Fibroblast of skin of right biceps (primary cell): ENCODE measurements at places on chromosomes 3 and 15.
A peak's percentile ranks its signal among the peaks of the same experiment; 100 is the strongest.

DNA sequence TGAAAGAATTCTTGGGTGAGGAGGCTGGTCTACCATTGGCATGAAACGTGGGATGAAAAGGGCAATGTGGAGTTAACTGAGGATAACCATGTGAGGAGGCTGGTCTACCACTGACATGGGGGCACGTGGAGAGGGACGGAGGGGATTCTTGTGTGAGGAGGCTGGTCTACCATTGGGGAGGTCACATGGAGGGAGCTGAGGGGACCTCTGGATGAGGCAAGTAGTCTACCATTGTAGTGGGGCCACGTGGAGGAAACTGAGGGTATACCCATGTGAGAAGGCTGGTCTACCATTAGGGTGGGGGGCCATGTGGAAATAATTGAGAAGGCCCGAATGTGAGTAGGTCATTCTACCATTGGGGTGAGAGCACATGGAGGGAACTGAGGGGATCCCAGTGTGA is 154.1 kb downstream of the FBLN2 start:
- no peak for DNase-seq

GRCh38 chr3:173876476-173876875 is 478.9 kb downstream of the NLGN1 start:
- DNase-seq: no peak

DNA sequence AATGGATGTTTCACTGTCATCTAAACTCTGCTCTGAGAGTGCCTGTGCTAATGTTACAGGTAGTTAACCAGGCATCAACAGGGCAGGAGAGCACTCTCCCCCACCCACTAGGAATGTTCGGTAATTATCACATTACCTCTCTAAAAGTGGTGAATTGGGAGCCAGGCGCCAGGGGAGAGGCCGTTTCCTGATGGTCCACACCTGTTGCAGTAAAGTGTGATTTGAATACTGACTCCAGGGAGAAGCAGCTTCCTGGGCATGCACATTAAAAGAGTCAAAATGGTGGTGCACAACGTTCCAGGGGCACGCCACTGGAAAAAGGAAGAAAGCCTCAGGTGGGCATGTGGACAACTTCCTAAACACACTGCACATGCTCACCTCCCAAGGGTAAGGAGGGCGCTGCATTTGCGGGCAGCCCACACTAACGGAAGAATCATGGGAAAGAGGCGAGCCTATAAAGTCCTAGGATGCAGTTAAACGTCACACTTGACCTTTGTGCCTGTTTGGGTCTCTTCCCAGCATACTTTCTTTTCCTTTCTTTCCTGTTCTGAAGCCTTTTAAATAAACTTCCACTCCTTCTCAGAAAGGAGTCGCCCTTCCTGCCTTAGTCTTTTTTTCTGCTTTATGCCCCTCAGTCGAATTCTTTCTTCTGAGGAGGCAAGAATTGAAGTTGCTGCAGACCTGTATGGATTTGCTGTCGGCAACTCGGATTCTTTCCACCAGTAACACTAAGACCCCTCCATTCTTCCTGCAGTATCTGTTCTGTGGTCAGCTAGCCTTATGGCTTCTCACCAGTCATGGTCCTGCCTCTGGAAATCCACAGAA is 28.9 kb upstream of the GPD1L start:
- no peak for DNase-seq

- DNase-seq: peak; percentile 20
Measured at GRCh38 chr3:179969525-179969924, 67.2 kb downstream of the PEX5L start.

DNA sequence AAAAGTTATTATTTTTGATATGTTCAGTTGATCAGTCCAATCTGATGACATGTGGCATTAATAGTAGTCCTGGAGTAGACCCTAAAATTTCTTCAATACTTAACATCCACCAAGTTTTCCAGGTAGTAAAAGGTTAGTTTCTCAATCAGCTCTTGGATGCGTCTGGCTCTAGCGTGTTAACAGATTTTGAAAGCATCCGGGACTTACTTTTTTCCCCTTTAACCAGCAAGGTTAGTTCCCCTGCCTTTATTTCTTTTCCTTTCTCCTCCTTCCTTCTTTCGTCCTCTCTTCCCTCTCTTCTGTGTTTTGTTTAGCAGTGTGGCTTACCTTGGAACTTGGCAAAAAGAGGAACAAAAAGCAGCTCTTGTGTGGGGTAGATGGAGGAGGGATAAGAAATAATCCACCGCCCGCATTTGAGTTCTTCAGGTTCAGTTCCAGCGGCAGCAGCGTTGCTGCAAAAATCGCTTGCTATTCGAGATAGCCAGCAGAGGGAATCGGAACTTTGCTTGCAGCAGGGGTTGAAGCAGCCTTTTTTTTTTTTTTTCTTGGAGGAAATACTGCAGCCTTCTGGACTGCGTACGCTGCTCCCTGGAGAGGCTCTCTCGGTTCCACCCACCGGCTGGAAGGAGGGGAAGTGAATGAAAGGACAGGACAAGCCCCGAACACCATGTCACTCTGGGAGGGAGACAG is at the start of gene RBMS3:
Gene RBMS3 (plus strand): TSS at position 668 of the 690 bp plus-strand sequence.
- peak; percentile 98 for DNase-seq

DNA sequence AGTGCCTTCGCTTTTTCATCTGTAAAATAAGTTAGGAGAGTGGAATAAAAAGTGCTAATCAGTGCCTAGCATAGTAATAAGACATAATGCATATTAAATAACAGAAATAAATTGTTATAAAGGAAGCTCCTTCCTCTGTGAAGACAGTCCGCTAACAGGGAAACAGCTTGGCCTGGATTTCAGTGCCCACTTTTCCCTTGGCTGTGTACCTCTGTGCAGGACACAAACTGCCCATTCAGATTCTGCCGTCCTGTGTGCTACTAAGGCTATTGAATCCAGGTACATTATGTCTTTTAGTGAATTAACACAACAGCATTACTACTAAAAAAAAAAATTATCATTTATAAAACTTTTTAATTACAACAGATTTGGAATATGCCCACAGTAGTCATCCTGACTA is 90.7 kb downstream of the TBL1XR1 start:
- no peak for DNase-seq

DNA sequence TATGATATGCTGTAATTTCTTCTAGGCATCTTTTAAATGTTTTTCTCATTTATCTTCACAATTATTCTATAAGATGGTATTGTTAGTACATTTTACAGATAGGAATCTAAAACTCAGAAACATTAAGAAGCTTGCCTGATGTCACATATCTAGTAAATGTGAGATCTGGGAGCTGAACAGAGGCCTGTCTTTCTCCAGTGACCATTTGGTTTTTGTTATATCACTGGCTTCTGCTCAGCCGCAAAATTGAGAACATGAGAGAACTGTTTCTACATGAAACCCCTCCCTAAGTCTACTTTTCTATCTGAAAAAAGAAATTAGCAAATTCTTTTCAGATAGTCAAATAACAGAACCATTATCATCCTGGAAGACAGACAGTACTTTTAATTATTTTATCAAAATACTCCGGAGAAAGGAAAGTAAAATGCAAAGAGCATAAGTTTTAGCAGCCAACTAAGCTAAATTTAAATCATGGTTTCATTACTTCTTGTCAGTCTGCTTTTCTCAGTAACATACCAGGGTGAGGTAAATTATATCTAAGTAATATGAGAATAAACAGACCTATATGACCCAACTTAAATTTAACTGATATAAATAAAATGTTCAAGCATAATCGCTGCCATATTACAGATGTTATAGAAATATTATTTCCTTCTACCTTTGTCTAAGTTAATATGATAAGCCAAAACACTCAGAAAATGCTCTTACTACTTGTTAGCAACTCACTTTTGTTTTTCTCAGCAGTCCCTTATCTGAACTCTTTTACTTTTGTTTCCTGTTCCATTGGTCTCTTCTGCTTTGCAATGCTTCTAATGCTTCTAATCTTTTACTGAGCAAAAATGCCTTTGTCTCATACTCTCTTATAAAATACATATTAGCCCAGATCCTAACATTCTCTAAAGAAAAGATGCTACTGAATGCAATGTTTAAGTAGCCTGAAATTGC is 68.0 kb upstream of the MBNL1 start:
- no peak for DNase-seq

- no peak for DNase-seq
Measured at GRCh38 chr3:85228966-85229365, 270.2 kb downstream of the CADM2 start.

- DNase-seq: no peak
Measured at GRCh38 chr15:53448232-53449015, 311.0 kb downstream of the WDR72 start.

DNA sequence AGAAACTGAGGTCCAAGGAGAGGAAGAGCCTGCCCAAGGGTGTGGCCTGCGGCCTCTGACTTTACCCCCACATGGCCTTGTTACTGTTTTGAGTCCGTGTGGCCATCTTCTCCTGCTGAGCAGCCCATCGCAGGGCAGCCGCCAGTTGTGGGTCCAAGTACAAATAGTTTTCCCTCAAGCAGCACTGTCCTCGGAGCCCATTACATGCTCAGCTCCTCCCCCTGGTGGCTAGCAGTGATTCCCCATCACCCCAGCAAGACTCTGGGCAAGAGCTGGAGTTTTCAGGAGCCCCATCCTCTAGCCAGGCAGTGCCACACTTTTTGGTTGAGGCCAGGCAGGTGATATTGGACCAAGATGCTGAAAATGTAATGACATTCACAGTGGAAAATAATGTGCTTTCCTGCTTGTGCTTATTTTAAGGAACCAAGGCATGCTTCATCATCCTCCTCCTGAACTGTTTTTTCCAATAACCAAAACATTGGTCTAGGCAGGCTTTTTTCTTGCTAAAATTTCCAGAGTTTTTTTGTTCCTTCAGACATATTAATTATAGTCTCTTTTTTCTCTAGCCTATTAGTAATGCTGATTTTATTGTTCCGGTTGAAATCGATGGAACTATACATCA is 23.2 kb upstream of the VILL start:
- peak; percentile 60 for DNase-seq

- peak; percentile 71 for DNase-seq
Measured at GRCh38 chr3:52004163-52004787, 8.6 kb upstream of the RPL29 start.

GRCh38 chr15:70528270-70528706 is 235.1 kb downstream of the UACA start:
- no peak for DNase-seq

GRCh38 chr3:151431940-151432339 is 28.9 kb downstream of the IGSF10 start:
- peak; percentile 74 for DNase-seq

DNA sequence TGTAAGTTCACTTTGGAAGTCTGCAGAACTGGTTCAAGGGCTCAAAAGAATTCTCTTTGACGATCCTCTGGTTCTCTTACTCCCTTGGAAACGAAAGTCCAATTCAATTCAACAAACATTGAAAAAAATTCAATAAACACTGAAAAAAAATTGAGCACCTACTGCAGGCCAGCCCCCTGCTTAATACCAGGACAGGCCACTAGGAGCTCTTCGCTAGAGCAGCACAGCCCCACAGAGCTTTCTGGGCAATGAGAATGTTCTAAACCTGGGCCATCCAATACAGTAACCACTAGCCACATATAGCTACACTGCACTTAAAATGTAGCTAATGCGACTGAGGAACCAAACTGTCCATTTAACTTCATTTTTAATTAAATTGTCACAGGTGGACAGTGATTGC is 50.4 kb upstream of the DCLK3 start:
- DNase-seq: no peak

- no peak for DNase-seq
Measured at GRCh38 chr3:49013738-49014660, 4.4 kb downstream of the DALRD3 start.

GRCh38 chr15:60821462-60822061 is 342.6 kb upstream of the ICE2 start:
- no peak for DNase-seq

- DNase-seq: no peak
Measured at GRCh38 chr3:142636050-142636449, 39.9 kb downstream of the PLS1 start.

DNA sequence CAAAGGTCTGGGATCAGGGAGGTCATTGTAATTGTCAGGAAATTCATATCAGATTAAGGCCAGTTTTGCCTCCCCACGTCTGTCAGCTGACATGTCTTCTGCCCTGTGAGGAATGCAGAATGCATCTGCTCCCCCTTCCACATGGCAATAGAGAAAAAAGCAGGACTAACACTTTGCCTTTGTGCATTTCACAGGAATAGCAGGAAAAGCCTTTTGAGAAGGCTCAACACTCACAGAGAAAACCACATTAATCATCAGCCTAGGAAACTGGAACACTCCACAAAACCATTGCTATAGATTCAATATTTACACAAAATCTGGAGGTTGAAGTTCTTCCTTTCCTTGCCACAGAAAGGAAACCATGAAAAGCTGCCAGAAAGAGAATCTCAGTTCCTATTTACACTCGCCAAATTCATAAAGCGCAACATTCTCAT is 165.2 kb upstream of the HES1 start:
- DNase-seq: peak; percentile 66

- no peak for DNase-seq
Measured at GRCh38 chr3:4729061-4729973, 236.2 kb downstream of the ITPR1 start.

DNA sequence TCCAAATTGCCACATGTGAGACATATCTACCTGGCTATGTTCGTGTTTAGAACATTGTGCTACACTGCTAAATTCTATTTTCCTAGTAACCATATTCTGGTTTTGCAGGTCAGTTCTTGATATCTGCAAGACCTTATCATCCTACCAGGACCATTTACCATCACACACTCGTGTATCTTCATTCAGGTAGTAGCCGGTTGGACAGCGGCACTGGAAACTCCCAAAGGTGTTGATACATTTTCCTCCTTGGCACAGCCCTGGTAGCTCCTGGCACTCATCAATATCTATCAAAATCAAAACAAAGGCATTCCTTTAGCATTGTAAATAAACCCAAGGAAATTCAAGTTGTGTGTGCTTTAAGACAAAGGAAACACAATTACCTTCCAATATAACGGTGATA is 134.2 kb downstream of the DUT start:
- DNase-seq: no peak

GRCh38 chr3:150697646-150698045 is 6.1 kb downstream of the ERICH6 start:
- peak; percentile 50 for DNase-seq

DNA sequence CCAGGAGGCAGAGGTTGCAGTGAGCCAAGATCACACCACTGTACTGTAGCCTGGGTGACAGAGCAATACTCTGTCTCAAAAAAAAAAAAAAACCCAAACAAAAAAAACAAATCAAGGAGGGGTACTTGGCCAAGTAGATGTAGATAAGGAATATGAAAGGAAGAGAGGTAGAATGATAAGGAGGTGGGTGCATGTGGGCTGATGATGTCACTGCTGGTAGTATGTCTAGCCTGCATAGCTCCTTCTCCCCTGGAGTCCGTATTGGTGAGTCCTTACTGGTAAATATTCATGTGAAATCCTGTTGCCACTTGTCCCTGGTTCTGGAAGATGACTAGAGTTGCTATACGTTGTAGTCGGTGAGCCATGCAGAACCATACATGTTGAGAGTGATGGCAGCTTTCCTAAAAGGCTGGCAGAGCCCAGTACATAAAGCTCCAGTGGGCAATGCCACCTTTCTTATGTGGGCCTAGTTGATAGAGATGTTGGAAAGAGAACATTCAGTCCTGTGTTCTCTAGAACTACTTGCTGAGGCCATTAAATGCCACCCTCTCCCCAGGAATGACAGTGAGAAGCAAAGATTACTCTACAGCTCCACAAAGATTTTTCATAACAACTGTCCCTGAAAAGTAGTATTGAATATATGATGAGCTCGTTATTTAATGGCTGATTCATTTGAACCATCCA is 11.0 kb downstream of the KAT2B start:
- no peak for DNase-seq

- peak; percentile 24 for DNase-seq
Measured at GRCh38 chr3:151443583-151443982, 17.3 kb downstream of the IGSF10 start.

GRCh38 chr3:153397794-153398193 is 235.8 kb downstream of the RAP2B start:
- peak; percentile 12 for DNase-seq
